Tibial artery (tissue), 4 donors: ENCODE measurements at places on chromosomes 16 and 17.

GRCh38 chr17:47987240-47987835 is 16.4 kb downstream of the CDK5RAP3 start:
- no peaks in the 10 kb centered on the region for H3K4me1 ChIP-seq
- H3K4me3 ChIP-seq: no peak overlapping the region
- peaks cover 5% of the 10 kb centered on the region for H3K36me3 ChIP-seq
- peaks cover 9% of the 10 kb centered on the region for H3K27me3 ChIP-seq

DNA sequence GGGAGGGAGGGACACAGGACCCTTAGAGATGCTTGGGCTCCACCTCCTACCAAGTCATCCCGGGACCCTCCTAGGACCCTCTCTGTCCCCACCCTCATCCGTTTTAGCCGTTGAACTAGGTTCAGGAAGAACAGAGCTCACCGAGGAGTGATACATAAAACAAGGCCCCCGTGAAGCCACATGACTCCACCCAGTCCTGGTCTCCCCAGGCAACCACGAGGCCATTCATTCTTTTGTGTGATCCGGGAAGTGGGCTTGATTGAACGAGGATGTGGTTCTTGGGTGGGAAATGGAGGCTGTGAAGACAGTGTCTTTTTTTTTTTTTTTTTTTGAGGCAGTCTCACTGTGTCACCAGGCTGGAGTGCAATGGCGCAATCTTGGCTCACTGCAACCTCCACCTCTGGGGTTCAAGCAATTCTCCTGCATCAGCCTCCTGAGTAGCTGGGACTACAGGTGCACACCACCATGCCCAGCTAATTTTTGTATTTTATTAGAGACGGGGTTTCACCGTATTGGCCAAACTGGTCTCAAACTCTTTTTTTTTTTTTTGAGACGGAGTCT is 14.8 kb downstream of the TRARG1 start:
- H3K36me3 ChIP-seq: no peaks in the 10 kb centered on the region
- no peak overlapping the region for H3K4me3 ChIP-seq
- H3K4me1 ChIP-seq: no peaks in the 10 kb centered on the region
- DNase-seq: no peak
- no peaks in the 10 kb centered on the region for H3K27me3 ChIP-seq
- no peak overlapping the region for H3K27ac ChIP-seq

- H3K36me3 ChIP-seq: no peaks in the 10 kb centered on the region
- no peaks in the 10 kb centered on the region for H3K27me3 ChIP-seq
- H3K4me1 ChIP-seq: no peaks in the 10 kb centered on the region
- no peak for DNase-seq
- H3K27ac ChIP-seq: no peak overlapping the region
- H3K4me3 ChIP-seq: no peak overlapping the region
Measured at GRCh38 chr16:73616166-73616753, 568.3 kb upstream of the ZFHX3 start.

DNA sequence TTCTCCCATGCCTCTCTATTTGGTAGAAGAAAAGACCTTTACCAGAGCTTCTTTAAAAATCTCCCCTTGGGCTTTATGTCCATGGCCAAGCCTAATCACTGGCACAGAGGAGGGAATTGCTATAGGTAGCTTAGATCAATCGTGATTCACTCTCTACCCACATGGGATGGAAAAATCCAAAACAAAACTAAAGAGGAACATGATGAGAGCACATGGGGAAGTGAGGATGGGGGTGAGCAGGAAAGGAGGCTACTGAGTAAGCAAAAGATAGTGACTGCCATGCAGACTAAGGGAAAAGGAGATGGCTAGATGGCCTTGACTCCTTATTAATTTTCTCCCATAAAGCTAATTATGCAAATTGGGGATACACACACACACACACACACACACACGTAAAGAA is 201.2 kb downstream of the HS3ST3A1 start:
- H3K27ac ChIP-seq: no peak overlapping the region
- H3K36me3 ChIP-seq: no peaks in the 10 kb centered on the region
- H3K4me3 ChIP-seq: no peak overlapping the region
- no peaks in the 10 kb centered on the region for H3K27me3 ChIP-seq
- no peak for DNase-seq

DNA sequence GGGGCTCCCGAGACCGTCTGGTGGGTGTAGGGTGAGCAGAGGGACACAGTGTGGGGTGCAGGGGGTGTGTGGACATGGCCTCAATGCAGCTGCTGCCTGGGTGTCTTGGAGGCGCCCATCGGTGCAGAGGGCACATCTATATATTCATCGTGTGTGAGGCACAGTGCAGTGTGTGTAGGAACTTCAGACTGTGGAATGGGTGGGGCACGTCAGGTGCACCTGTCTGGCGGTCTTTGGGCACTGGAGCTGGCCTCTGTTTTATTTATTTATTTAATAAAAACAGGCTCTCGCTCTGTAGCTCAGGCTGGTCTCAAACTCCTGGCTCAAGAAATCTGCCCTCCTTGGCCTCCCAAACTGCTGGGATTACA is 16.8 kb downstream of the LASP1 start:
- H3K27ac ChIP-seq: peak overlapping the region; percentile 92
- H3K4me1 ChIP-seq: peaks cover 79% of the 10 kb centered on the region
- no peak for DNase-seq
- H3K4me3 ChIP-seq: no peak overlapping the region
